ENCODE measurements at places on chromosomes 3 and 15. TPM values are rescaled to one million over a fixed set of nuclear protein-coding genes. Genes with fewer than 3 reads are reported as not detected.

GRCh38 chr3:159322322-159322939, 520.6 kb downstream of the MFSD1 start:
- peak; percentile 24 for DNase-seq
- no peak overlapping the region for H3K27ac ChIP-seq
- no peaks in the 10 kb centered on the region for H3K4me1 ChIP-seq
- H3K27me3 ChIP-seq = no peaks in the 10 kb centered on the region
- no peaks in the 10 kb centered on the region for H3K36me3 ChIP-seq
- H3K4me3 ChIP-seq = no peak overlapping the region

DNA sequence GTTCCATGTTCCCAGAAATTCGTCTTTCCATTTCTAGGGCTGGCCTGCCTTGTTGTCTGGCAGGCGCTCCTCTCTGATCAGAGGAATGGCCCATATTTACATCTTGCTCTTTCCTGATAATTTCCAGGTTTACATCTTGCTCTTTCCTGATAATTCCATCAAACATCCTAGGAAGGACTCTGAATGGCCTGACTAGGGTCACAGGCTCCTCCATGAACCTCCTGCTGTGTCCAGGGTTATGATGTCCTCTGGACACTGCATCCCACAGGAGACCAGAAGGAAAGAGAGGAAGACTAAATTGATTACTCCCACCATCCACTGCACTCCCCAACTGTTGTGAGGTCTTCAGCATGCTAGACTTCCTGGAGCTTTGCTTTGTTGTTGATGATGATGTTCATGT, 75.4 kb downstream of the CLSTN2 start:
- H3K27me3 ChIP-seq = no peaks in the 10 kb centered on the region
- no peak overlapping the region for H3K4me3 ChIP-seq
- no peaks in the 10 kb centered on the region for H3K36me3 ChIP-seq
- H3K27ac ChIP-seq = no peak overlapping the region

GRCh38 chr3:193270451-193270850, 29.4 kb downstream of the PLAAT1 start:
- H3K27me3 ChIP-seq = no peaks in the 10 kb centered on the region
- no peak for DNase-seq
- no peaks in the 10 kb centered on the region for H3K36me3 ChIP-seq
- no peak overlapping the region for H3K27ac ChIP-seq
- no peaks in the 10 kb centered on the region for H3K4me1 ChIP-seq

DNA sequence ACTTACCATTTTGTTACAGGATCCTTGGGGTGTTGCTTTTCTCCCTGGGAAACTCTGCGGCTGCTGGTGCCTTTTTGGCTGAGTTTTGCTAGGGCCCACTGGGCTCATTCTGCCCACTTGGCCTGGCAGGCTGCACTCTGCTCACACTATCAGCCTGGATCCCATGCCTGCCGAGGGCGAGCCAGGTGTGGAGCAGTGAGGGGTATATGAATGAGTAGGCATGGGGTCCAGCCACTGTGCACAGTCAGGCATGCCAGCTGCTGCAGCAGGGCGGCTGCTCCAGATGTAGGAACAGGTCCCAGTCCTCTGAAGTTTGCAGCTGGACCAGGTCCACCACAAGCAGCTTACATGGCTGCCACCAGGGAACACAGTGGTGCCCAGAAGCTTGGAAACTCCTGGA, 136.4 kb upstream of the CNTN3 start:
- no peak overlapping the region for H3K27ac ChIP-seq
- H3K4me1 ChIP-seq = no peaks in the 10 kb centered on the region
- H3K27me3 ChIP-seq = no peaks in the 10 kb centered on the region
- H3K4me3 ChIP-seq = no peak overlapping the region
- no peak for DNase-seq

GRCh38 chr3:12046406-12046805, 42.2 kb downstream of the SYN2 start:
- no peaks in the 10 kb centered on the region for H3K4me1 ChIP-seq
- peaks cover 14% of the 10 kb centered on the region for H3K27me3 ChIP-seq
- DNase-seq = no peak
- H3K4me3 ChIP-seq = no peak overlapping the region
- no peak overlapping the region for H3K27ac ChIP-seq

The FOXL2NB gene
- total RNA-seq = not detected

The NT5DC2 gene
- 26.2 TPM for total RNA-seq

The GOLGA8J gene
- total RNA-seq = not detected

The NLGN1 gene
- total RNA-seq = not detected
